ENCODE measurements at places on chromosomes 5 and 9. TPM values are rescaled to one million over a fixed set of nuclear protein-coding genes. Genes with fewer than 3 reads are reported as not detected.

DNA sequence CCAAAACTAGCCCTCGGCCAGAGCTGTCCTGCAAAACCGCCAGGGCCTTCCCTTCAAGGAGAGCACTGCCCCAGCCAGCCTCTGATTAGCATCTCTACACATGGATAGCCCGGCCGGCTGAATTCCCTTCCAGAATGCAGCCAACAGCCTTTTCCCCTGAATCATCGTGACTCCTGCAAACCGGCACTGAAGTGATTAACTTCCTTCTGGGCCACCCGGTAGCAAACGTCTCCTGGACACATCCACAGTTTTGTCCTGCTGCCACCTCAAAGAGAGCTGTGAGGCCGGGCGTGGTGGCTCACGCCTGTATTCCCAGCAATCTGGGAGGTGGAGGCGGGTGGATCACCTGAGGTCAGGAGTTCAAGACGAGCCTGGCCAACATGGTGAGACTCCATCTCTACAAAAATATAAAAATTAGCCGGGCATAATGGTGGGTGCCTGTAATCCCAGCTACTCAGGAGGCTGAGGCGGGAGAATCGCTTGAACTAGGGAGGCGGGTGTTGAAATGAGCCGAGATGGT lies 21.1 kb upstream of the EEIG1 start:
- peaks cover 33% of the 10 kb centered on the region for H3K4me1 ChIP-seq
- H3K27ac ChIP-seq, result peak overlapping the region; percentile 71
- no peaks in the 10 kb centered on the region for H3K36me3 ChIP-seq
- no peak overlapping the region for H3K4me3 ChIP-seq
- no peaks in the 10 kb centered on the region for H3K27me3 ChIP-seq

The PCDHB9 gene
- total RNA-seq, result not detected

The TMEM232 gene
- total RNA-seq, result 0.92 TPM

The TAF11L10 gene
- total RNA-seq, result not detected

The NOXA1 gene
- total RNA-seq, result 0.74 TPM

Data from CD8-positive, alpha-beta memory T cell (primary cell).